ENCODE measurements at places on chromosomes 3 and 15.

DNA sequence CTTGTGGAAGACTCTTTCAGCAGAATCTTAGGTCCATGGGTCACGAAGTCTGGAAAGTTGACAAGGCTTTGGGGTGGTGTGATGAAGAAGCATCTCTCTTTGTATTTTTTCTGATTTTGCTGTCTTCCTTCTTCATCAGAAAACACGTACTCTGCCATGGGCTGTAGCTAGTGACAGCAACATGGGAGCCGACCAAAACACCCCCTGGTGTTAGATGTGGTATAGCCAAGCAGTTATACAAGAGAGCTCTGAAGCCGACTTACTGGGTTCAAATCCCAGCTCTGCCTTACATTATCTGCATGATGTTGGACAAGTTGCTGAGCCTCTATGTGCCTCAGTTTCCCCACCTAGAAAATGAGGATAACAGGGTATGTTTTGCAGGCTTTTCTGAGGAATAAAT is 32.9 kb upstream of the LYZL4 start:
- DNase-seq, result no peak

- no peak for DNase-seq
These were observed 22.2 kb downstream of the FAM174B start for GRCh38 chr15:92633418-92633817.

DNA sequence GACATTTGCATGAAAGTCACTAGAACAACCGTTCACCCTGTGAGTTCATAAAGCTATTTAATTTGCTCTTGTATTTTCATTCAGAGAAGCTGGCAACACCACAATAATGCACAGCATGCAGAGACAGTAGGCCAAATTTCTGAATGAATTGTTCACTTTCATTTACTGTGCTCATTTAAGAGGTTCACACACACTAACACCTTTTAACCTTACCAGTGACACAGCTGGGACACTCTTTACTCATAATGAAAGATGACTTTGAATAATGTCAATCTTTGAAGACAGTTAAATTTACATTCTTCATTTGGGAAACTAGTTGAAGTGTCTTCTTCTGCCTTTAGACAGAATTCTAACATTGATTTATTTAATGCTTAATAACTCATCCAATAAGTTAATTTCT is 95.7 kb downstream of the ROBO1 start:
- no peak for DNase-seq

DNA sequence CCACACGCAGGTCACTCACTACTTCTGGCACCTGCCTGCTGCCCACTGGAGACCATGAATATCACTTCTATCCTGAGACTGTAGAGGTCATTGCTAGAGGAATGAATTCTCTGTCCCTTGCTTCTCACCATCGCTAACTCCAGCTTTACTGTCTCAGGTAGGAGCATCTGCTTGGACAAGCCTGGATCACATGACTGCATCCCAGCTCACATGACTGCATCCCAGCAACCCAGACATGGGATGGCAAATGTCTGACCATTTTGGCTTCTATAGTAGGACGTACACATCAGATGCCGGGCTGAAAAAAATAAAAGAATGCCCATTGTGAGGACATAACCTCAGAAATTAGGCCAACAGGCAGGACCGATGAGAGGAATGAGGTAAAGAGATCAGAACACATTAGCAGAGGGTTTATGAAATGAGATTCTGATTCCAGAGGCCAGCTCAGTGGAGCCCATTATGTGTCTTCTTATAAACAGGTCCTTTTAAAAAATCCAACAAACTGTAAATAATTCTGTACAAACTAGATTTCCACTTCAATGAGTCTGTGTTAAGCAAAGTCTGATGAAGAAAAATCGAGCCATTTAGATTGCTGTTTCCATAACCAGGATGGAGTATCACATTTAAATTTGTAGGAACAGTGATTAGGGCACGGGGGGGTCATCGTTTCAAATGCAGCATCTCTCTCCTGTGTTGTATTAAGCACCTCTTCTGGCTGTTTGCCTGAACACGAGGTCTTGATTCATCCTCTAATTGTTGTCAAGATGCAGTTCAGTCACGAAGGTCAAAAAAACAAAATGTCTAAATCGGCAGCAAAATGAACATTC is 126.7 kb downstream of the MTHFS start:
- DNase-seq, result no peak

- DNase-seq, result no peak
These were observed 8.8 kb downstream of the BCL2A1 start for GRCh38 chr15:79962178-79962577.

DNA sequence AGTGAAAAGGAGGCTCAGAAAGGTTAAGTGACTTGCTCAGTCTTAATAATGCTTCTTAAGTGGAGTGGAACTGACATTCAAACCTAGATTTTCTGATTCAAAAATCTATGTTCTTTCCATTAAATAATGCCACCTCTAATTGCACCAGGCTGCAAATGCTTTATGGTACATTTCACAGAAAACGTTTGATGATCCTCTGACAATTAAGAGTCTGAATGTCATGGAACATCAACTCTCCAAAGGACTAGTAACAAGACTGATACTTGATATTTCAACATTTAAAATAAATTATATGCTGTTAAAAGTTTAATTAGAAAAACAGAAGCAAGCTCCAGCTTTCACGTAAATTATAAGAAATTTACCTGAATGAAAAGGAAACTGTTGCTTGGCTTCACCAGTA is 151.5 kb downstream of the TBL1XR1 start:
- no peak for DNase-seq

- DNase-seq, result peak; percentile 95
These were observed 3.2 kb downstream of the ZXDC start for GRCh38 chr3:126472277-126473006.

- DNase-seq, result no peak
These were observed 13.6 kb upstream of the LACTB start for GRCh38 chr15:63107895-63108546.

- no peak for DNase-seq
These were observed 12.4 kb downstream of the TPM1 start for GRCh38 chr15:63054985-63055384.

DNA sequence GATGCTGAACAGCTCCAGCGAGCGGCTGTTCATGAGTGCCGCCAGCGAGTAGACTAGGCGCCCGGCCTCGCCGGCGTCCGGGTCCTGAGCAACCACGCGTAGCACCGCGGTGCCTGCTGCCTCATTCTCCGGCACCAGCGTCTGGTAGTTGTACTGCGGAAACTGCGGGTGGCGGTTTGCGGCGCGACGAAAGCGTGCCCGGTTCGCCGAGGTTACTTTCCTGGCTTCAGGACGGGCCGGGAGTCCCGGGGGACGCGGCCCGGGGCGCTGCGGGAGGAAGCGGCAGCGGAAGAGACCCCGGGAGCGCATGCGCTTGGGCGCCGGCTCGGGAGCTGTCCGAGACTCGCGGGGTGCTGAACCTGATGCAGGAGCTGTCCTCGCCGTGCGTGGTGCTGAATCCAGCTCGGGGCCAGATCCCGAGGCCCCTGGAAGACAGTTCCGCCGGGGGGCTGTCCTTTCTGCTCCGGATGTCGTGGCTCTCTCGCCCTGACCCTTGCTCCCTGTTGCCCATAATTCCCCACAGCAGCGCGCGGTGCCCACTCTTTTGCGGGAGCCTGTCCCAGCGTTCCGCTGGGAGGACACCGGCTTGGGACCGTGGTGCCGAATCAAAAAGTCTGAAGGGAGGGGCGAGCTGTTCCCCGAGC is 1.1 kb downstream of the CELSR3 start:
- DNase-seq, result peak; percentile 77

DNA sequence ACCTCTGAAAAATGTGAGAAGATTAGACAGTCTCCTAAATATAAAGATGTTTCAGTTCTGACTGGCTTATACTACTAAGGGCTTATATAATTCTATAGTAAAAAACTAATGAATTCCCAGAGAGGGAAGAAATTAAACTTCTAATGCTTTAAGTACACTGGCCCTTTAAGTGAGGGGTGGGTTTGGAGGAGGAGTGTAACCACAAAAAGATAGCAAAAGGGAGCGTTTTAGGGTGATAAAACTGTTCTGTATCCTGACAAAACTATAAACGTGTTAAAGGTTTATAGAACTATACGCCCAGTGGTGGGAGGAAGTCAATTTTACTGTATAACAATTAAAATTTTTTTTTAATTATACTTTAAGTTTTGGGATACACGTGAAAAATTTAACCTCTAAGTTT is 45.8 kb downstream of the CEP152 start:
- no peak for DNase-seq

DNA sequence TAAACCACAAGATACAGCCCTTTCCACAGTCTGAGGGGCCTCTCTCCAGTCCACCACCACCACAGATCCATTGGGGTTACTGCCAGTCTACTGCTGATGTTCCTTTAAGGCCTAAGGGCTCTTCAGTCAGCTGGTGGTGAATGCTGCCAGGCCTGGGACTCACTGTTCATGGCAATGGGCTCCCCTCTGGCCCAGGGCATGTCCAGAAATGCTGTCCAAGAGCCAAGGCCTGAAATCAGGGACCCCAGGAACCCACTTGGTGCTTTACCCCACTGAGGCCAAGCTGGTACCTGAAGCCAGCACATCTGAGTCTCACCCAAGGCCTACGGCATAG is 128.6 kb upstream of the CBLB start:
- DNase-seq, result no peak

GRCh38 chr15:19956124-19956796 is 585.3 kb downstream of the GOLGA6L6 start:
- no peak for DNase-seq

DNA sequence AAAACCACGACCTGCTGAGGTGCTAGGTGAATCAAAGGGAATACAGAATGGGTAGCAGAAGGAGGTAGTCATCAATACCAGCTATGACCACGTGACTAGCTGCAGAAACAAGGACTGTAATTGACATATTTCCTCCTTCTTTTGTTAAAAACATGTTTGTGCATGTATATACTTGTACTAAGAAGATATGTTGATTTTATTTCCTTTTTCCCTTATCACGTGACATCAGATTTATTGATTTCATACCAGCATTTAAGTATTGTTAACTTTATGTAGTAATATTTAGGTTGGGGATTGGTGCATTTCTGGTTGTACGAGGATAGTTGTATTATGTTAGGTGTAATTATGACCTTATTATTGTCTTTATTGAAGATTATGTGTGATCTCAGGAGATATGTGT is 36.2 kb downstream of the PEX5L start:
- no peak for DNase-seq

DNA sequence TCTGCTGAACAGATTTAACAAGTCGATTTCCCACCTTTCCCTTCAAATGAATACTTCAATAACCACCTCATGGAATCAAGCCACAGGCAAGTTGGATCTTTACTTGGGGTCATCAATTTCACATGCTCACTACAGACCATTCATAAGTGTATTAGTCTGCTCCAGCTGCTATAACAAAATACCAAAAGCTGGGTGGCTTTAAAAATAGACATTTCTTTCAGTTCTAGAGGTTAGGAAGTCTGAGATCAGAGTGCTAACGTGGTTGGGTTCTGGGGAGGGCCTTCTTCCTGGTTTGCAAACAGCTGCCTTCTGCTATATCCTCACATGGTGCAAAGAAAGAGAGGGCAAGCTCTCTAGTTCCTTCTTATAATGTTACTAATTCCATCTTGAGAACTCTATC is 5.1 kb downstream of the GPR176 start:
- no peak for DNase-seq

DNA sequence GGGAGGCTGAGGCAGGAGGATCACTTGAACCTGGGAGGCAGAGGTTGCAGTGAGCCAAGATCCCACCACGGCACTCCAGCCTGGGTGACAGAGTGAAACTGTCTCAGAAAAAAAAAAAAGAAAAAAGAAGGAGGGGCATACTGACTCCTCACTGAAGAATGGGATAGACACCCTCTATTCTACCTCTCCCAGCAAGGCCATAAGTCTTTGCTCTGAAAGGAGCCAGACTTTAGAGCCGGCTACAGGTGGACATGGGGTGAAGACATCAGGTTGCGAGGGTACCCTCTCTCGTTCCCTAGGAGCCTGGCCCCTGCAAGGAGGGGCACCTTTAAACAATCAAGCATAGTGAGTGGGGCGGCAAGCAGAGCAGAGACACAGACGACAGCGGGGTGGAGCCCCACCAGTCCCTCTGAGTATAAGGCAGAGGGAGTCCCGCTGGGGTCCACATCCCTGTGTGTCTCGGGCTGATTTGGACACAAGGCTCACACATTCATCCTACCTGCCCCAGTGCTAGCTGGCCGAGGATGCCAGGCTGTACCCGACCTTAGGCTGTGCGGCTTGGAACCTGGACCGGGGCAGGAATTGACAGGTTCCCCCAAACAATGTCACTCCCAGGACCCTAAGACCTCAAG is 1.1 kb downstream of the GRAMD2A start:
- no peak for DNase-seq

DNA sequence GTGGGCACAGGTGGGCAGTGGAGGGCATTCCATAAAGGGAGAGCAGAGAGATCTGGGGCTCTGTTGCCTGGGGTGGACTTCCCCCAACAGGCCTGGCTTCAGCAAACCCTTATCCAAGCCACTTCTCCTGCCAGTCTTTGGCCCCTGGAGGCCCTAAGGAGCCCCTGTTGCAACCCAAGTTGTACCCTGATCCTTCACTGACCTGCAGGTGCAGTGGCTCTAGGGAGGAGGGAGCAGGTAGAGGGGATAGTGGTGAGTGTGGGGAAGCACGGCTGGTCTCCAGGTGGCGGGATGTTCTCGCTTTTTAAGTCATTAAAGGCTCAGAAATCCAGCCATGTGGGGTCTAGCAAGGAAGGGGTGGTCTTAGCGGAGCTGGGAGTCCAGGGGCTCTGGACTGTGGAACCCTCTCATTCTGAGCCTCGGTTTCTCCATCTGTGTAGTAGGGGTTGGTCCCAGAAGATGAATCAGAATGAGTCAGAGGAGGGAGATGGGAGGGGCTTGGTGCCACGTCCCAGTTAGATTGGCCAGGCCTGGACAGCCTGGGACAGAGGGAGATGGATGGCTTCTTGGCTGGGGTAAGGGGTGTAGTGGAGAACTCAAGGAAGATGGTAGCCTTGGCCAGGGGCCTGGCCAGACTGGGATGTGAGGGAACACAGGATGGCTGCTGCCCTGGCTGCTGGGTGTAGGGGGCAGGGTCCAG is 2.6 kb downstream of the ZBTB47 start:
- peak; percentile 81 for DNase-seq

DNA sequence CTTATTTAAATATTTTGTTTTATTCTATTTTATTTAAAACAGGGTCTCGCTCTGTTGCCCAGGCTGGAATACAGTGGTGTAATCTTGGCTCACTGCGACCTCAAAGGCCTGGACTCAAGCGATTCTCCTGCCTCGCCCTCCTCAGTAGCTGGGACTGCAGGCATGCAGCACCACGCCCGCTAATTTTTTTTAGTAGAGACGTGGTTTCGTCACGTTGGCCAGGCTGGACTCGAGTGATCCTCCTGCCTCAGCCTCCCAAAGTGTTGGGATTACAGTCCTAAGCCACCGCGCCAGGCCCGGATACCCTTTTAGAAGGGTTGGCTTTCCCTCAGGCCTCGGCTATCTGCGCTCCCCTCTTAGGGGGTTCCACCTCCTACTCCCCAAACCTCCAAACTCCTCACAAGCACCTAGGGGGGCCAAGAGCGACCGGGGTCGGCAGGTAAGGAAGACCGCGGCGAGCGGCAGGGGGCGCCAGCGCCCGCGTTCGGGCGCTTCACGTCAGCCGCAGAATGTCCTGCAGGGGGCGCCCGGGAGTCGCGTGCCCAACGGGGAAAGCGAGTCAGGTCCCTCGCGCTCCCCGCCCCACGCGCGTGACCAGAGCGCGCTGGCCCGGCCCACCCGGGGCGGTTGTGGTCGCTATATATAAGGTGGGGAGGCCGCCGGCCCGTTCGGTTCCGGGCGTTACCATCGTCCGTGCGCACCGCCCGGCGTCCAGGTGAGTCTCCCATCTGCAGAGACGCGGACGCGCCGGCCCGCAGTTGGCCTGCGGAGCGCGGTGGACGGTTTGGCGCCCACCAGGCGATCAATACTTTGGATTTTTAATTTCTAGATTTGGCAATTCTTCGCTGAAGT is 51.8 kb upstream of the GATM start:
- DNase-seq, result peak; percentile 77

GRCh38 chr3:104788807-104789206 is 577.9 kb upstream of the ALCAM start:
- DNase-seq, result no peak

- DNase-seq, result no peak
These were observed 227.1 kb upstream of the ATP11B start for GRCh38 chr3:182565916-182566796.
